ENCODE measurements at places on chromosomes 4 and X.

DNA sequence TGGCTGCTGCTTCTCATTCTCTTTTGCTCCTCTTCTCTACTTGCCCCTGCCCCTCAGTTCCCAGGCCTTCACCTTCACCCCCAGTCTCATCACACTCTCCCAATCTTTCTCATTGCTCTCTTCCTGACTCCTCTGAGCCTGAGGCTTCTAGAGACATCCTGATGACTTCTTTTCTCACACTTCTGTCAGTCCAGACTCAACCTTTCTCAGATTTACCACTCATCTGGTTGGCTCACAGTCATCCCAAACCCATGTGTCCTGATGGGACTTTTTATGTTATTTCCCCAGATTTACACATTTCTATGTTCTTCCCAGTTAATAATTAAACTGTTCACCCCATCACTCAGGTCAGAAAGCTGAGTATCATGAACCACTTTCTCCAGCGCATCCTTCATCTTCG lies 68.0 kb downstream of the TMA16 start:
- DNase-seq: no peak

- DNase-seq: no peak
Observed at GRCh38 chr4:166123546-166123945, 250.5 kb downstream of the TLL1 start.

- DNase-seq: no peak
Observed at GRCh38 chr4:2887343-2887742, 43.7 kb downstream of the ADD1 start.

GRCh38 chr4:116736756-116737155 lies 348.6 kb downstream of the TRAM1L1 start:
- no peak for DNase-seq

GRCh38 chr4:27005905-27006590 lies 145.4 kb downstream of the STIM2 start:
- DNase-seq: no peak

DNA sequence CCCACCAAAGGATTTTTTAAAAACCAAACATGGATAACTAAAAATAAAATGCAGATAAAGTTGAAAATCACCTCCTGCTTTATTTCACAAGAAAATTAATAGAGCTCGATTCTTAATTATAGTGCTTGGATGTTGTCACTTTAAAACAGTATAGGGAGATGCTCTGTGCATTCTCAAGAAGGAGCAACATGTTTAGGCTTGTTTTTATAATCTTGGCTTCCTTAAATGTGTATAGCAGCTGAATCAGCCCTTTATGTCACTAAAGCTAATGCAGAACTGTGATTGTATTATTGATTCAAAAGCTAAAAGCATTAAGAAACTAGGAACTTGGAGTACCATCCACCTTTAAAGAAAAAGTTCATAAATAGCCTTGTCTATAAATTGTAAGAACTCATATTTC lies 12.9 kb downstream of the UTP3 start:
- no peak for DNase-seq

GRCh38 chr4:13445841-13446790 lies 38.0 kb downstream of the RAB28 start:
- DNase-seq: no peak

DNA sequence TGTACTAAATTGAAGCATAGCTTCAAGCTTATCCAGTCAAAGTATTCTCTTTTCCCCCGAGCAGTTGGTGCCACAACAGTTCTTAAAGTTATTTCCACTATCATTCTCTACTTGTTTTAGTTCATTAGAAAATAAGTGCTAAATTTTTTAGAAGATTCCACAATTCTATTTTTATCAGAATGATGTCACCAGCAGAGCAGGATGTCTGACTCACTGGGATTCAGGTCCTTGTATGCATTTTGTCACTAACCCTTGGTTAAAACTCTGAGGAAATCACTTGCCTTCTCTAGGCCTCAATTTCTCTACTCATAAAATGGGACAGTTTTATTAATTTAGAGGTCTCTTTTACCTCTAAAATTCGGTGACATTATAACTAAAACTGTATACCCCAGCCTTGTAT lies 3.4 kb downstream of the DDX53 start:
- DNase-seq: no peak

DNA sequence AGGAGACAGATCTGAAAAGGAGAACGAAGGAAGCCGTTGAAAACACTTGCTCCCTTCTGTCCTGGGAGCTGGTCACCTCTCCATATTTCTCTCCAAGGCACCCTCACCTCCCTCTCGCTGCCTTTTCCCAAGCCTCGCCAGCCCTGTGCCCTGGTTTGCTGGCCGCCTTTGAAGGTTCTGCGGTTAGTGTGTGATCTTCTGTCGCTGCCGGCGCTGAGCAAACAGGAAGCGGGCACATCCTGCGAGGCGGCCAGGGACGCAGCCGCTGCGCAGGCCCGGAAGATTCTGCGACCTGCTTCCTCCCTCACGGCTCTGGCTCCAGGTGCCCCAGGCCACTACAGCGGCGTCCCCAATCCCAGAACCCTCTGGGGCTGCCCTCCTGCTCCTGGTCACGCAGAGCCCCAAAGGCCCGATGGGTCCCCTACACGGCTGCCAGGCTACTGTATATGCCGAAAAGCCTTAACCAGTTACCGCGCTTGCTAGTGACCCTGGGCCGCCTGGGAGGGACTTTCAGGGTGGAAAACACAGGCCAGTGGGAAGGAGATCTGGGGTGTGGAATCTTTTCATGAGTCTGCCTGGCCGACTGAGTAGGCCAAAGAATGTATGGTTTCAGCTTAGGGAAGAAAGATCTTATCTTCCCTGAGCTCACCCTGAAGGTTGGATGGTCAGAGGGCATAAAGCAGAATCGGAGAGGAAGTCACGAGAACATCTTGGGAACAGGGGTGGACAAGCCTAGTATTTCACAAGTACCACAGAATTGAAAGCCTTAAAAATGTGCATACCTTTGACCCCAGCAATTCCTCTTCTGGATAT lies 2.3 kb upstream of the SASH3 start:
- DNase-seq: no peak

DNA sequence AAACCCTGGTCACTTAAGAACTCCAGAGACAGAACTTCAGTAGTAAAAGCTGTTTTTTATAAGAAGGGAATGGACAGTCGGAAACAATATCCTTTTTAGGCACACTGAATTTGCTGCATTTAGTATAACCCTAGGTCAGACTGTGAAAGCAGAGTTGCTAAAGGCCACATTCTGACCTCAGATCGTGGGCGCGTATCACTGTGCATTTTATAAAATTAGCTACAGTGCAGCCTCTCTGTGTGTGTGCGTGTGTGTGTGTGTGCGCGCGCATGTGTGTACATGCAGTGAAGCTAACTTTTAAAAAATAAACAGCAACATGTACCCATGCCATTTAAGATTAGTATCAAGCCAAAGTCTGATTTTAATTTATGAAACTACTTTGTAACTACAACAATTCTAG lies 8.0 kb downstream of the ZNF827 start:
- no peak for DNase-seq

DNA sequence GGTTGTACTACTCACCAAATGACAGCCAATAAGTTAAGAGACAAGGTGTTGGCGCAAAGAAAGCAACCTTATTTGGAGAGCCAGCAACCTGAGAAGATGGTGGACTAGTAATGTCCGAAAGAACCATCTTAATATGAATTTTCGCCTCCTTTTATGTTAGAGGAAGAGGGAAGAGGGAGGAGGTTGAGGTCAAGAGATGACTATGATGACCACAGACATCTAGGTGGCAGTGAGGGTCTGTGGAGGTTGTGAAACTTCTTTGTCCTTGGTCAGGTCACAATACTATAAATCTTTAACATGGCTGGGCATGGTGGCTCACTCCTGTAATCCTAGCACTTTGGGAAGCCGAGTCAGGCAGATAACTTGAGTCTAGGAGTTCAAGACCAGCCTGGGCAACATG lies 15.4 kb downstream of the CDKL5 start:
- DNase-seq: no peak

DNA sequence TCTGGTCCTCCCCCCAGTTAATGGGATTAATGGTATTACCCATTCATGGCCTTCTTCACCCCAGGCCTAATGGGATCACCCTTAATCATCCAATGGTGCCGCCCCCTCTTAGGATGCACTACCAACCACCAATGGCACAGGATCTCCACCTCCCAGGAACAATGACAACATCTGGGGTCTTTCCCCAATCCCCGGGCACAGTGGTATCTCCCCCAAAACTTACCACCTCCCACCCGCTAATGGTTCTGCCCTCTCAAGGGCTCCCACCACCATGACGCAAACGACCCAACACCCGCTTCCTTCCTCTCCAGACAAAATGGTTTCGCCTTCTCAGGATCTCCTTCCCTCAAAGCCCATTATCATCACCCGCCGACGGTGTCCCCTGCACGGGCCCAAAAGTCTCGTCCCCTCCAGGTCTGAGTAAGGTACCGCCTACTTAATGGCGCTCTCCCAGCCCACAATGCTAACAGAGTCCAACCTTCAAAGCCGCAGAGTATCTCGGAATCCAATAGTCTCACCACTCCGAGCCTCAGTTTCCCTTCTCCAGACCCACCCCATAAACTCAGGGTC lies 458 bp downstream of the GRIPAP1 start:
- DNase-seq: no peak

GRCh38 chrX:72052415-72053090 lies 79.2 kb downstream of the RTL5 start:
- no peak for DNase-seq

GRCh38 chr4:8560265-8561047 lies 19.7 kb upstream of the GPR78 start:
- no peak for DNase-seq

Data from AG09309 (cell line).